ENCODE measurements at places on chromosomes 11 and 22. TPM values are rescaled to one million over a fixed set of nuclear protein-coding genes. Genes with fewer than 3 reads are reported as not detected.

- DNase-seq, result no peak
These were observed 33.6 kb downstream of the PPME1 start for GRCh38 chr11:74204701-74205100.

GRCh38 chr11:111039982-111040381 is 205.5 kb upstream of the POU2AF2 start:
- DNase-seq, result no peak

- no peak for DNase-seq
These were observed 46.9 kb upstream of the TUB start for GRCh38 chr11:8034106-8034585.

DNA sequence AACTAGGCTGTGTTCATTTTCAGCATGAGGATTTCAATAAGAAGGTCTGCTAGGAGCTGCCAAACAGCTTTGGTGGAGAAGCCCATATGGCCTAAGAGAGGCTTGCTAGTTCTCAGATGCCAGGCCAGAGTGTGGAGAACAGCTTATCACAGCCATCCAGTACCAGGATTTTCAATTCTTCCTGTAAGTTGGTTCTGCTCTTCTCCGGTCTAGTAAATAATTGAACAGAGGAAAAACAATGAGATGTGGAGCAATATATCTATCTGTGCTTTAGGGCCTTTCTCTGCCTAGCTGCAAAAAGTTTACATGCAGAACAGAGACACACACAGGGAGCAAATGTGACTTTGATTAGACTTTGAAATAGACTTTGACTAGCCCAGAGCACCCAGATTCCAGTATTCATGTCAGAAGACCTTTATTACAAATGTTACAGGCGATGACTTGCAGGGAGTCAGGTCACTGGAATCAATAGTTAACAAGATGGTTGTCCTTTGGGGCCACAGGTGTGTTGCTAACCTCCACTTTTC is 19.8 kb upstream of the PPP2R1B start:
- DNase-seq, result no peak

DNA sequence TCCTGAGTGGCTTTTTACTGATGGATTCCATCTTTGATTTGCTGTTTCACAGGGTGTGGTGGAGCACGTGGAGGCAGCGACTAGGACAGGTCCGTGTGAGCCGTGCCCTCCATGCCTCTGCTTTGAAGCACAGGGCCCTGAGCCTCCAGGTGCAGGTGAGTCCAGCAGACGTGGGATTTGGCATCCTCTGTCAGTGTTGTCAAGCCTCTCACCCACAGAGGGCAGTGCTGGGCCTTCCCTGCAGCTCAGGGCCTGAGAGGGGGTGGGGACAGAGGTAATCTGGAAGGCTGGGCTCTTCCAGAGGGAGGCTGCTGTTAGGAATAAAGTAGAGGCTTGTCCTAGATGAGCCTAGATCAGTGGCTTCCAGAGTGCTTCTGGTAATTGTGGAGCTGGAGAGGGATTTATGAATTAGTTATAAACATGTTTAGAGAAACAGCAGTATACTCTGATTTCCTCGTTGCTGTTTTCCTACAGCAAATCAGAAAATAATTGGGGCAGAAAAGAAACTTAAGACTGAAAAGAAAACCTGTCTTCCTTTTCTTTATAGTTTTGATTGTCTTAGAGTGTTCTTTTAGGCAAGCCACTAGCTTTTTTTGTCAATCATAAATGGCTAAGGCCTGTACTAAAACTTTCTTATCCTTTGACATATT is 65.0 kb downstream of the SFI1 start:
- DNase-seq, result no peak

DNA sequence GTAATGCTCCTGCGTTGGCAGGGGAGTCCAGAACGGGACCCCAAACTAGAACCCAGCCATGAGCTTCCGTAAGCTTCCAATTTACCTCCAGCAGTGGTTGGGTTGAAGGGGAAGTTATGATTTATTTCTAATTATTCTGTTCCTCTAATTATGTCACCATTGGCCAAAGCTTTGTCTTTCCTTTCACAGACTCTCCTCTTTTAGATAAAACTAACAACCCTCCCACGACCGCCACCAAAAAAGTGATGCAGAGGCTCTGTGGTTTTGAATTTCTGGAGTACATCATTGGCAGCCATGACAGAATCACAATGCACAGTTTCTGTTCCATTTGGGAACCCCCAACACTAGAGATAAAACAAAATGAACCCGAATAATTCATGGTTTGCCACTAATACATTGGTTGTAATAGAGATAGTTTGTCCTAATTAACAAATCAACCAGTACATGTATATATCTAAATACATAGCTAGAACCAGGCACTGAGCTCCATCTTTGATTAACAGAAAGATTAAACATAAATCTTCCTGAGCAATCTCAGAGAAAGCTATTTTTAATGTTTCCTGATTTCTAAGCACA is 64.3 kb downstream of the ETS1 start:
- no peak for DNase-seq

DNA sequence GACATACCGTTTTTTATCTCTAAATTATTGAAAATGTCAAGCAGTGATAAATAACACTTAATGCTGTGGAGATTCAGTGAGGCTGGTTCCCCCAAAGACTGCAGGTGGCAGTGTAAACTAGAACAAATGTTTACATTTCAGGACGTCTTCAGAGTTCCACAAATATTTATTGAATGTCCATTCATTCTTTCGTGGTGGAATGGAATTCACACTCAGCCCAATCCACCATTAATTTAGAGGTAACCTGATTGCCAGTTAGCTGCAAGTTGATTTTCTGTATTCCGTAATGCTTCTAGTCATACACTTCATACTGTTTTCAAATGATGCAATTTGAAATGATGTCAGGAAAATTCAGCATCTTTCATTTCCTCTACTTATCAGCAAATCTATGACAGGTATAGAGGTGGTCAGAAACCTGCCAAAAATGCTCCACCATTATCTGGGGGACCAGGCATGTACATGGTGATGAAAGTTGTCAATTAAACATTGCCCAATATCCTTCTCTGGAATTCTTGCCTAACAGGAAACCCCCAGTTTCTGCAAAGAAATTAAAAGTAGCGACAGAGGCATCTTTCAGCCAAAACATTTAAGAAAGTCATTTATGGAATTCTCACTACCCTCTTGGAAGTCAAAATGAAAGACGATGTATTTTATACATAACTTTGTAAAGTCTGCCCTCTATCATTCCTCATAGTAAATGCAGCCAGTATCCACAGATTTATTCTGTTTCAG is 94.3 kb upstream of the BMAL1 start:
- no peak for DNase-seq

GRCh38 chr11:19747634-19748033 is 35.0 kb downstream of the NAV2 start:
- no peak for DNase-seq

DNA sequence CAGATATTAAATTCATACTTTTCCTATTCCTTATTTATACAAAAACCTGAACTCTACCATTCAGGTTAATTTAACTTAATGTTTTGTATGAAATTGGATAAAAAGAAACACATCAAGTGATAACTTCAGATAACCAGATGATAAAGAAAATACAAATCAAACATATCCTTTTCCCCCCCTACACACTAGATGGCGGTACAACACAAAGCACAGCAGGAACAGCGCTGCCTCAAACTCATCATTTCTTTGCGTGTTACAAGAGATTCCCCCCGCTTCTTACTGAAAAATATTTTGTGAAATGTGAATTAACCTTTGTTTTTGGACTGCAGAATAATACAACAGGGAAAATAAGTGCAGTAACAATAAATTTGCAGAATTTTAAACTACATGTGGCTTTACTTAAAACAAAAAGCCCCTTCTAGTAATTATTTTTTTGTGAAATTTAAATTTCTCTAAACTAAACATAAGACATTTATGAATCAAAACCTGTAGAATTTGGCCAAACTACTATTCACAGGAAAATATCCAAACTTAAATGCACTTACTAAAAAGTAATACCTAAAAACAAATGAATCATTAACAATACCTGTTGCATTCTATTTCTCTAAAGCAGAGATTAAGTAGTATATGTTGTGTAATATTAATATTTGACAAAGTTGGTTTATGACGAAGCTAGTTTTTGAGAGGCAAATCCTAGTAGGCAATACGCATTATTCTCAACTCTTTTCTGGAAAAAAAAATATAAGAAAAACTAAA is 74.4 kb downstream of the ARHGAP32 start:
- peak; percentile 40 for DNase-seq

DNA sequence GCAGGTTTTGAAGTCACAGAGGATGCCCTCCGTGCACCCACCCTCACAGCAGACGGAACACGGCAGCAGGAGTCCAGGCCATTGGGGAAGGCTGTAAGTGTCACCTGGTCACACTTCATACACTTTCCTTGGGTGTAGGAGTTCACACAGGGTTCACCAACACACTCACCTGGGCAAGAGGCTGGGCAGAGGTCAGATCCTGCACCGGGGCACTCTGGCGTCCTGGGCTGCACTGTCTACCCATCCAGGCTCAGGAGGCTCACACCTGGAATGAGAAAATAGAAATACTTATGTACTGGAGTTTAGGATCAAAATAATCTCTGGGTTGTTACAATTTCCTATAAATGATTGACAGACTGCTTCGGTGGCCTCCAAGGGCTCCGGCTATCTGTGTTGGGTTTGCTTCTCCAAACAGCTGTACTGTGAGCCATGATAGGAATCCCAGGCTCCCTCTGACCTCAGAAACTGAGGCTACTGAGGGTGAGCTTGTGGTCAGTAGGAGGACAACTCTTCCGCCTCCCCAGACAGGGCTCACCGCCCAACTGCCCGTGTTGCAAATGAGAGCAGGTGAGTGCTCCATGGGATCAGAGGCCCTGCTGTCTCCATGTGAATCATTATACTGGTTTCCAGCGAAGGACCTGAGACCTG is 20.1 kb upstream of the CARS1 start:
- DNase-seq, result no peak

- DNase-seq, result no peak
These were observed 378.7 kb upstream of the RAG2 start for GRCh38 chr11:36976741-36977140.

GRCh38 chr11:131571571-131571970 is 201.2 kb downstream of the NTM start:
- DNase-seq, result no peak

DNA sequence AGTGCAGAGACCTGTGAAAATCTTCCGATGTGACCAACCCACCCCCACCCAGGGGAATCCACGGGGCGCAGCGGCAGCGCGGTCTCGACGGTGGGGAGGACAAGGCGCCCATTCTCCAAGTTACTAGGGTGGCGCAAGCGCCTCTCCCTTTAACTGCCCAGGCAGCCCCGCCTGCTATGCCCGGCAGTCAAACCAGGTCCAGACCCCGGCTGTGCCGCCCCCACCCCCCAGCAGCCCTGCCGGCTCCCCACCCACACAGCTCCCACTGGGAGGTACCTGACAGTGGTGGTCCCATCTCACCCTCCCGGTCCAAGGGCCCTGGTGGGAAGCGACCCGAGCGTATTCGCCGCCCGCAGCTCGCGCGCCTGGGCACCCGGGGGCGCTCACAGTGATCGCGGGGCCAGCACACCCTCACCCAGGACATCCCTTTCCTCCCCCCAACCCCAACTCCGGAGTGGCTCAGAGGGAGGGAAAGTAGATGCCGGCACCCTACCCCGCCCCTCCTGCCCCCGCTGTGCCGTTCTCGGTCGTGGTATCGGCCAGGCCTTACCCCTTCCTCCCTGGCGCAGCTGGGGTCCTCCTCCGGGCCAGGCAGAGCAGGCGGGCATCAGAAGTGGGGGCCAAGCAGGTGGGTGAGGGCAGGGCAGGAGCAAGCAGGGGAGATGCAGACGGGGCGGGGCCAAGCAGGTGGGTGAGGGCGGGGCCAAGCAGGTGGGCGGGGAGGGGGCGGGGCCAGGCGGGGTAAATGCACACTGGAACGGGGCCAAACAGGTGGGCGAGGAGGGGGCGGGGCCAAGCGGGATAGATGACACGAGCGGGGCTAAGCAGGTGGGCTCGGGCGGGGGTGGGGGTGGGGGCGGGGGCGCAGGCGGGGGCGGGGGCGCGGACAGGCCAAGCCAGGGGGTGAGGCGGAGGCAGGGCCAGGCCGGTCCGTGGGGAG is at the start of gene TRPM5:
TRPM5 (minus strand) TSS at position 634 of the 940 bp plus-strand sequence. CDS start 21,478 bp downstream, outside the sequence.
- DNase-seq, result no peak

GRCh38 chr11:70326833-70327232 is 56.3 kb downstream of the PPFIA1 start:
- no peak for DNase-seq

- no peak for DNase-seq
These were observed 151.8 kb upstream of the TTC12 start for GRCh38 chr11:113162592-113162962.

GRCh38 chr22:17777005-17777716 is 2.9 kb upstream of the BID start:
- DNase-seq, result no peak

- no peak for DNase-seq
These were observed at the start of gene AHNAK for GRCh38 chr11:62546244-62546928. TSS of gene AHNAK (minus strand) at chr11:62546806. CDS start at chr11:62536098, 10,708 bp downstream.

- DNase-seq, result no peak
These were observed 6.8 kb downstream of the NHERF4 start for GRCh38 chr11:119192111-119192510.

- no peak for DNase-seq
These were observed 876 bp downstream of the NFRKB start for GRCh38 chr11:129894278-129895125.

- DNase-seq, result no peak
These were observed 60.3 kb downstream of the SYTL2 start for GRCh38 chr11:85750646-85751045.

- no peak for DNase-seq
These were observed 129.1 kb downstream of the MPPED2 start for GRCh38 chr11:30457087-30457486.

GRCh38 chr11:124900464-124900863 is 2.8 kb upstream of the ROBO4 start:
- no peak for DNase-seq

GRCh38 chr11:85768473-85769146 is 42.3 kb downstream of the SYTL2 start:
- no peak for DNase-seq

GRCh38 chr22:48676266-48677167 is 1151.2 kb downstream of the BRD1 start:
- DNase-seq, result no peak

DNA sequence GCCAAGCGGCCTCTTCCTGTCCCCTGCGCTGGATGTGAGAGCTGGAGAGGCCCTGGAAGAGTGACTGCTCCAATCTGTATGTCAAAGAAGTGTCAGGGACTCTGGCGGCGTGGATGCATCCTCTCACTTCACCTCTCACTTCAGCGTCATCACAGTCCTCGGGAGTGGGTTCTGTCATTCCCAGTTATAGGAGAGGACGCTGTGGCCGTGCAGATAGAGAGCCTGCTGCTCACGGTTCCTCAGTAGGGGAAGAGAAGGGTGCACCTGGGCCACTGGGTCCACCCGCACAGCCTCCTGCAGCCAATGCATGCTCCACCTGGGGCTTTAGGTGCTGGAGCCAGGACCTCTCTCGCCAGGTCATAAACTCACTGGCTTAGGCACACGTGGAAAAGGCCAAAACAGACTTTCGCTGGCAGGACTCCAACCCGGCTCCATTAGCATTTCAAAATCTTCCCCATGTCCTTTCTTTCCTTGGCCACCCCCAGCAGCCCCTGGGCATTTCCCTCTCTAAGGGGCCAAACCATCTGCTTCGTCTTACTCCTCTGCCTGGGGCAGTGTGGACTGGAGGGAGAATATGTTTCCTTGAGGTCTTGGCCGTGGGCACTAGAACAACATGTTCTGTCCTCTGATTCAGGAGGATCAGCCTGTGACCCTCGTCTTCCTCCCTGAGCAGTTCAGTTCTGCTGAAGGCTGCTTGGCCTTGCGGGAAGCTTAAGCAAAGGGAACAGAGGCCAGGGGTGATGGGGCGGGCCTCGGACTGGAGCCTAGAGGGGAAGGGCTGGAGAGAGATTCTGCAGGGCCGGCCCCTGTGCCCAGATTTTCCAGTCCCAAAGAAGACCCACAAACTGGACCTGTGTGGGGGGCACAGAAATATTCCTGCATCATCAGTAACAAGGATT is 57.8 kb downstream of the ST14 start:
- DNase-seq, result no peak

TMEM151A gene
- 0.24 TPM for polyA plus RNA-seq

IL17REL gene
- 0.06 TPM for polyA plus RNA-seq

CABP4 gene
- polyA plus RNA-seq, result 1.2 TPM

PRR5L gene
- polyA plus RNA-seq, result 16.0 TPM

All from left renal cortex interstitium (tissue), 4 donors.